NCI-H345 (cell line): ENCODE measurements at places on chromosomes 6 and 20.

GRCh38 chr6:5135788-5136376 lies 50.7 kb downstream of the PPP1R3G start:
- no peak for DNase-seq

GRCh38 chr6:73823046-73823735 lies 127.2 kb downstream of the CD109 start:
- peak; percentile 69 for DNase-seq

- DNase-seq: no peak
Measured at GRCh38 chr20:32564921-32565734, 20.0 kb downstream of the NOL4L start.

- DNase-seq: no peak
Measured at GRCh38 chr6:142635130-142635529, 309.8 kb downstream of the HIVEP2 start.

GRCh38 chr6:118546164-118546879 lies 1.8 kb upstream of the PLN start:
- no peak for DNase-seq

- peak; percentile 39 for DNase-seq
Measured at GRCh38 chr6:41318261-41318653, 17.2 kb upstream of the NCR2 start.

GRCh38 chr6:81655696-81656095 lies 96.8 kb downstream of the TENT5A start:
- no peak for DNase-seq

GRCh38 chr6:15504040-15504495 lies 158.8 kb downstream of the DTNBP1 start:
- DNase-seq: no peak

- DNase-seq: no peak
Measured at GRCh38 chr6:106908386-106908840, 66.1 kb downstream of the CD24 start.

DNA sequence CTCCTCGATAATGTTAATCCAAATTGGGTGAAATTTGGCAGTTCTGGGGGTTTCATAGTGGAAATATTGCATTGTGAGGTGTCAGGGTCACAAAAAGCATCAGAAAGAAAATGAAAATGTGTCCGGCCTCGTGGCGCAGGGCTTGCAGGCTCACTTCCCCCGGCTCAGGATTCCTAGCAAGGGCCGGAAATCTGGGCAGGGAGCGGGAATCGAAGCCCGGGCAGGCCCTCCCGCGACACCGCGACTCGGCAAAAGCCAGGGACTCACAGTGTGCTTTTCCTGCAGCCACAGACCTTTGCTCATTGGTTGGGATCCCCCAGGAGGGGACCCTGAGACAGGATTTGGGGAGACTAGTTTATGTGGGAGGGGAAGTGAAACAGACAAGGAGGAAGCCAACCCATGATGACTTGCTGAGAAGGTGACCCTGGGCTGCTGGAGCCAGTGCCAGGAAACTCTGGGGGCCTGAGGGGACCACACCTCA lies 847 bp upstream of the CD93 start:
- DNase-seq: no peak

- DNase-seq: no peak
Measured at GRCh38 chr6:11201772-11202512, 30.5 kb downstream of the NEDD9 start.

GRCh38 chr6:157066781-157067491 lies 256.4 kb downstream of the TMEM242 start:
- DNase-seq: no peak

DNA sequence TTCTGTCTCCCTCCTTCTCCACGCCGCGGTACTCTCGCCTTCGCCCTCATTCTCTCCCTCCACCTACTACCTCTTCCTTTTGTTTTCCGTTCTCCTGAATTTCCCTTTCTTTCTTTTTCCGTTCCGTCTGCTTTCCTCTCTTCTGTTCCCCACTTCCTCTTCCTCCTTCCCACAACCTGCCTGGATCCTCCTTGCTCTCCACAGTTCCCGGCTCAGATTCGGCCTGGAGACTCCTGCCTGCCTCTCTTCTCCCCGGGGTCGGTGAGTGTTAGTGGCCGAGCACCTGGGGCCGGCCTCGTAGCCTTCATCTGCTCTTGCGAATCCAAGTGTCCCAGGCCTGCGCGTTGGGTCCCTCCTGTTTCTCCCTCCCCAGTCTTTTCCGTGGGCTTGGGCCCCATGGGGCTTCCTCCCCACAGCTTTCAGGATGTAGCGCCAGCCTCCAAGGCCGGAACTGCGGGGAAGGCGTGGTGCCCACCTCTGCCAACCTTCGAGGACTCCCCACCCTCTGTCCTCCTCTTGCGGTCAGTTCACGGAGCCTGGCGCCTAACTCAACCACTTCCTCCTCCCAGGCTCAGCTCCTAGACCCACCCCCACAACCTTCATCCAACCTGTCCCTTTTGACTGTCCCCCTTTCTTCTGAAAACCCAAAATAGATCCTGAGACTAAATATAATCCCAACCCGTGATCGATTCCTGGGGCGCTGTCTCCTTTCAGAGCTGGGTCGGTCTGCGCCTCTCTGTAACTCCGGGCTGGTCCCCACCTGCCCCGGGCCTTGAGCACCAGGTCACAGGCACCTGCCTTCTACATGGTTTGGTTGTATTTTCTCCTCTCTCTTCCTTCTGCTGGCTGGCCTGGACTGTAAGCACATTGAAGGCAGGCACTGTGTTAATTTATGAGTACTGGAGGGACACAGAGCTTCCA lies 6.8 kb downstream of the NRN1 start:
- no peak for DNase-seq

DNA sequence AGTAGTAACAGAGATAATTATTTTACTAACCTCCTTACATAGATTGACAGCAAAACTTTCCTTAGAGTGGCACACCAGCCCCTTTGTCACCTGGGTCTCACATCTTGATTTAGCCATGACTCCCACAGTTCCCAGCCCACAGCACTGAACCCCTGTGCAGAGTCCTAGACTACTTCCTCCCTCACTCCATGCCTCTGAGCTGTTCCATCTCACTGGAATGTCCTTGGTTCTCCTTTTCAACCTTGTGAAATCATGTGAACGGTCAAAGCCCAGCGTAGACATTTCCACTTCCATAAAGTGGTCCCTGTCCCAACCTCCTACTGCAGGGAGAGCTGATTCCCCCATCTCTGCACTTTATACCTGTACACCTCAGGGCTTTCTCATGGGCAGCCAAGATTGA lies 19.7 kb downstream of the CGA start:
- no peak for DNase-seq

GRCh38 chr6:155380666-155381332 lies 66.5 kb upstream of the TFB1M start:
- no peak for DNase-seq

- DNase-seq: no peak
Measured at GRCh38 chr6:15977050-15977449, 151.8 kb upstream of the MYLIP start.

DNA sequence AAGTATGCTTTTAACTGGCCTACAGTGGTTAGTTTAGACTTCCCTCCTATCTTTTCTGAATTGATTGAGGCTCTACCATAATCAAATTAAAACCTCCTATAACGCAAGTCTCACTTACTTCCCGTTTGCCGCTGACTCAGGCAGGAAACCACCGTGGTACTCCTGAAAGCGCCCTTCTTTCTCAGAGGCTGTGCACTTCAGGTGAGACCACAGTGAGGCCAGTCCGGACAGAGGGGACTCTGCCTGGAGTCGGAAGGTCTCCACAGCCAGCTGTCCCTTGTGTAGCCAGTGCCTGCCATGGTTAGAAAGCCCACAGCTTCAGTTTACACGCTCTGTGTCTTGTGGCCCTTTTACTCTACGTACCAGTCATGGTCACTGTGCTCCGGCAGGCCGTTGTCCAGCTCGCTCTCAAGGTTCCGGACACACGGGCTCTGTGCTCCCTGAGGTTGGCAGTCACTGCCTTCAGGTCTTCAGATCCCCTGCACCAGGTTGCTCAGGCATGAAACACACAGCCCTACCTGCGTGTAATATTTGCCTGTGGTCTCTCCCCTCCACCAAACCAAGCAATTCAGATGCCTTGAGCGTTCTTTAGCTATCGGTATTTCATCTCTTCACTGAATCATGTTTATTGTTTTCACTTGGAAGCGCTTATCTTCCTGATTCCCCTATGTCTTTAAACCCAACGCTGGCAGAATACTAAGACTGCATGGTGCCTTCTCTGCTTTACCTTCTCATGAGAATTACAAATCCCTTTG lies 178.8 kb downstream of the SMOC2 start:
- DNase-seq: no peak

GRCh38 chr6:142412658-142413057 lies 110.9 kb downstream of the ADGRG6 start:
- DNase-seq: no peak

DNA sequence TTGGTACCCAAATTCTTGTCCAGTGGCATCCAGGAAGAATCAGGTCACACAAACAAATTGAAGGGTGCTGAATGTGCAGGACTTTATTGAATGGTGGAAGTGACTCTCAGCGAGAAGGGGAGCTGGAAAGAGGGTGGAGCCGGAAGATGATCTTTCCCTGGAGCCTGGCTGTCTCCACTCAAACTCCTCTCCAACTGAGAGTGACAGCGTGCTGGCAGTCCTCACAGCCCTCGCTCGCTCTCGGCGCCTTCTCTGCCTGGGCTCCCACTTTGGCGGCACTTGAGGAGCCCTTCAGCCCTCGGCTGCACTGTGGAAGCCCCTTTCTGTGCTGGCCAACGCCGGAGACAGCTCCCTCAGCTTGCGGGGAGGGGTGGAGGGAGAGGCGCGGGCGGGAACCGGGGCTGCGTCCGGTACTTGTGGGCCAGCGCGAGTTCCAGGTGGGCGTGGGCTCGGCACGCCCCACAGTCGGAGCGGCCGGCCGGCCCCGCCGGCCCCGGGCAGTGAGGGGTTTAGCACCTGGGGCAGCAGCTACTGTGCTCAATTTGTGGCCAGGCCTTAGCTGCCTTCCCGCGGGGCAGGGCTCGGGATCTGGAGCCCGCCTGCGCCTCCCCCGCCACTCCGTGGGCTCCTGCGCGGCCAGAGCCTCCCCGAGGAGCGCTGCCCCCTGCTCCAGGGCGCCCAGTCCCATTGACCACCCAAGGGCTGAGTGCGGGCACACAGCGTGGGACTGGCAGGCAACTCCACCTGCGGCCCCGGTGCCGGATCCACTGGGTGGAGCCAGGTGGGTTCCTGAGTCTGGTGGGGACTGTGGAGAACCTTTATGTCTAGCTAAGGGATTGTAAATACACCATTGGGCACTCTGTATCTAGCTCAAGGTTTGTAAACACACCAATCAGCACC lies 26.7 kb upstream of the MBOAT1 start:
- DNase-seq: no peak

- DNase-seq: no peak
Measured at GRCh38 chr6:31354158-31354863, 2.7 kb downstream of the HLA-B start.
